ENCODE measurements at places on chromosomes 3 and 15.

- no peak for DNase-seq
Observed at GRCh38 chr15:42060477-42060763, 33.9 kb downstream of the PLA2G4D start.

DNA sequence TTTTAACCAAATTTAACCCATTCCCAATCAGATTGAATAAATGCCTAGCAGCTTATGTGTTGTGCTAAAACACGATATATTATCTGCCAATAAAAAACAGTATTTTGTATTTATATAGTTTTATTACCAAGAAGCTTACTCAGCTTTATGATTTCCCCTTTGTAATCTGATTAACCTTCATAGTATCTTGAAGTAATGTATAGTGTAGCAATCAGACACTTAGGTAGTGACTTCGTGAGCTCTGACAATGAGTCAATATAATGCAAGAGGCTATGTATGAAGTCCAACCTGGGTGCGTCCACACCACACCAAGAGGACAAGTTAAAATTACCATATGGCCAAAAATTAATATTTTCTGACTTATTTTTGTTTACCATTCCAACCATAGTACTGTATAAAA lies 2.1 kb upstream of the CNBP start:
- DNase-seq = no peak

- no peak for DNase-seq
Observed at GRCh38 chr3:66406163-66406562, 94.7 kb downstream of the LRIG1 start.

- no peak for DNase-seq
Observed at GRCh38 chr3:133939463-133939835, 43.8 kb upstream of the RAB6B start.

Measured in GM20000 (cell line).